ENCODE measurements at places on chromosomes 2 and 18.

- DNase-seq, result no peak
Observed at GRCh38 chr2:201906777-201907562, 100.6 kb downstream of the CDK15 start.

DNA sequence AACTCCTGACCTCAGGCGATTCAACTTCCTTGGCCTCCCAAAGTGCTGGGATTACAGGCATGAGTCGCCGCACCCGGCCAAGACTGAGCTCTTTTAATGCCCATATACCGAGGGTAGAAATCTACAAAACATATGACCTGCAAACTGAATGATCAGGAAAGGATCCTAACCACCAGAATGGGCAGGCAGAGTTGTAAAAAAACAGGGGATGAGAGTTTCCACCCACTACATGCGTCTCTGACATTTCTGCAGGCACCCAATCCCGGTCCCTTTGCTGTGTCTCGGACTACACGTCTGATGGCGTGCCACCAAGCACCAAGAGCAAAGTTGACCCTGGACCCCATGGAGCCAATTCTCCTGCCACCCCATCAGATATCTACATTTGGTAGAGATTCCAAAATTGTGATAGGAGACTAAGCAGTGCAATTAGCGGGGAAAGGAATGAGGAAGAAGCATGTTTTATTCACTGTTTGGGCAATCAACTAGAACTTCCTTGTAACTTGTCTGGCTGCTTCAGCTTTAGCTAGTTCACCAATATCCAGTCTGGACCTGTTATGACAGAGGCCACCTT, 74.1 kb downstream of the ATP8B1 start:
- no peak for DNase-seq

GRCh38 chr2:165876712-165877111, 76.9 kb downstream of the TTC21B start:
- DNase-seq, result no peak

GRCh38 chr2:137689549-137689948, 274.7 kb upstream of the HNMT start:
- no peak for DNase-seq

- no peak for DNase-seq
Observed at GRCh38 chr2:187271825-187272224, 176.2 kb downstream of the CALCRL start.

GRCh38 chr2:112483042-112483473, 1.1 kb downstream of the TTL start:
- DNase-seq, result no peak

DNA sequence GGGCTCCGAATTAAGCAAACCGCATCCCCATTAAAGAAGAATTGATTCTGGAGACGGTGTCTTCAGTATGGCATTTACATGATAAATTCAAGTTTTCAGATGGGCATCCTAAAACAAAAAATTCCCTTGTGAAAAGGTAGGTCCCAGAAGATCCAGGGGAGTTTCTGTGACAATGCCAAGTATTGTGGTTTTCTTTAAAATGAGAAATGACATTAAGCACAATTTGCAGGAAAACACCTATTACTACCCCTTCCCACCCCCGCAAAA, 689 bp upstream of the YWHAQ start:
- DNase-seq, result no peak

- no peak for DNase-seq
Observed at GRCh38 chr18:36513556-36513955, 216.0 kb downstream of the FHOD3 start.

DNA sequence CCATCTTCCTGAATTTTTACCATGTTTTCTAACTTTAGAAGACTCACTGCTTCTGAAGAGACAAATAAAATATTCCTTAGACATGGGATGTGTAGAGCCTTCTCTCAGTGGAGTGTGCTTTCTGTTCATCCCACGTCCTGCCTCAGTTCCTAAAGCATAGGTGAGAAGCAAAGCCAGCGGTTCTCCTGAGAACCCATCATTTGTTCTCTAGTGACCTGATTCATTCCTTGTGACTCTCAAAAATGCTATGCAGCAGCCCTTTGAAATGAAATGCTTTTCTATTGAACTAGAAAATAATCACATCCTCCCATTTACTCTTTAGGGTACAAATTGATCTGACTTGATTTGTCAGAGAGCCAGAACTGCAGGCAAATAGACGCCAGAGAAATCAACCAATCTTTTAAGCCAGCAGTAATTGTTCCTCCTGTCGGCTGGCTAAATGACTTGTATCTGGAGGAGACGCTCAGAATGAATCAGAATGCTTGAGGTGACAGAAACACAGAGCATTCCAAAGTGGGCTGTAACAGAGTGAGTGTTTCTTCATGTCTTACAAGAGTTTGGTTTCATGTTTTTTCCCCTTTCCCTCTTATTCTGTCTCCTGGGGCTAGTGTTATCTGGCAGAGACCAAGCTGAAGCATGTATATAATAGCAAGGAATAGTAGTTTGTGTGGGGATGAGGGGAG, 81.3 kb upstream of the TMEM178A start:
- no peak for DNase-seq

DNA sequence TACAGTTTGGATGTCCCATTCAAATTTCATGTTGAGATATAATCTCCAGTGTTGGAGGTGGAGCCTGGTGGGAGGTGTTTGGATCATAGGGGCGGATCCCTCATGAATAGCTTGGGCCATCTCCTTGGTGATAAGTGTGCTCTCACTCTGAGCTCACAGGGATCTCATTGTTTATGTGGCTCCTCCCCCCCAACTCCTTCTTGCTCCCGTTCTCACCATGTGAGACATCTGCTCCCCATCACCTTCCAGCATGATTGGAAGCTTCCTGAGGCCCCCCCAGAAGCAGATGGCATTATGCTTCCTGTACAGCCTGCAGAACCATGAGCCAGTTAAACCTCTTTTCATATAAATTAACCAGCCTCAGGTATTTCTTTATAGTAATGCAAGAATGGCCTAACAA, 3.0 kb upstream of the INPP1 start:
- no peak for DNase-seq

DNA sequence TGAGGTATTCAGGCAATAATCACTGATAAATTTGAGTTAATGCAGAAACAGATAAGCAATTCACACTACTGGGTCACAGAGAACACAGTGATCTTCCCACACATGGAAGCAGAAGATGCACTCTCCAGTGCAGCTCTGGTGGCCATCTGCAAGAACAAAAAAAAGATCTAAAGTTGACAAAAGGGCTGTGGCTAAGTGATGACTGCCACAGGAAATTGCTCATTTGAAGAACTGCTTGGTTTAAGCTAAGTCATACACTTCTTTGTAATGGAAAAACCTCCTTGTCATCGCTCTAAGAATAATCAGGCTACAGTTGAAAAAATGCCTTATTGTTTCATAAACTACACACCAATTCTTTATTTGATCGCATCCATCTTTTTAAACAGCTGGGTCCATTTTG, 115.1 kb downstream of the DTNB start:
- peak; percentile 54 for DNase-seq
